ENCODE measurements at places on chromosomes 4 and X. TPM values are rescaled to one million over a fixed set of nuclear protein-coding genes. Genes with fewer than 3 reads are reported as not detected.

DNA sequence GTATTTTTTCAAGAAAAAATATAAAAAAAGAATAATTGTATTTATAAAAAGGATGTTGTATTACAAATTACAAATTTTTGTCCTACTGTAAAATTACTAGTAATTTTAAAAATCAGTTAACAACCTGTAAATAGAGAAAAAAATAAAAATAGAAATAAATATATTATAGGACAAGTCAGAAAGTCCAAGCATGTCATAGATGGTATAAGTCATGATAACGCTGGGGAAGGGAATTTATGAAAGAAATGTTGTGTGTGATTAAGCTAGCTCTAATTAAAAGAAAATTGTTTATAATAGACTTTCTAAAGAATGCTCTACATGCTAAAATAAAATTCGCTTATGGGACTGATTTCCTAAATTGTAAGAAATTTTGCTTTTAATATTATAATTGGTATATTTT is 2329.9 kb downstream of the ARAP2 start:
- no peak for DNase-seq

- no peak for DNase-seq
These were observed 136.6 kb downstream of the AFF1 start for GRCh38 chr4:87071401-87071800.

DNA sequence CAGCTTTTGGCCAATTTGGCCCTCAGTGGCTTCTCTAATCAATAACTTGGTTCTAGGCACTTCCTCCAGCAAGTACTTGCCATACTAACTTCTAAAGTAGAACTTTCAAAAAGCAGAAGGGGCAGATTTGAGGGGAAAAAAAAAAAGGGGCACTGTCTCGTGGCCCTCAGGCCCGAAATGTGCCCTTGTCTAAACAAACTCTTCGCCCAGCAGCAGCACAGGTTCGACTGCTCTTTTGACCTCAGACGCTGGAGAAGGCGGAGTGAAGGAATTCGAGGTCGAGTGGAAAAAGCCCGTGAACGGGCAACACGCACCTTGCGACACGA is 775 bp downstream of the GRPEL1 start:
- DNase-seq, result no peak

DNA sequence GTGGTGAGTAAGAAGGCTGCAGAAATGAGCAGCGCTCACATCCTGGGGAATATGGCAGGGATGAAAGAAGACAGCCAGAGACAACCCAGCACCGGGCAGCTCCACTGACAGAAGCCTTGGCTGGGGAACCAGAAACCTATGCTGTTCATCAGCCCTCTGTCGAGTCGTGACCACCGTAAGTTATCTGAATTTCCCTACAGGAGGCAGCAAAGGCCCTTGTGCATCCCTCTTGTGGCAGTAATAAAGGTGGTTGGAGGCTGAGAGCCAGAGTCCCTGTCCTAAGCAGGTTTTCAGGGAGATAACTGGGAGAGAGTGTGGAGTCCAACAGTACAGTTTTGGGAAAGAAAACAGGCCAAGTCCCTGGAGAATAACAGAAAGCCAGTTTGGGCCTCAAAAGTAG is 194.0 kb upstream of the BOD1L1 start:
- DNase-seq, result peak; percentile 11

DNA sequence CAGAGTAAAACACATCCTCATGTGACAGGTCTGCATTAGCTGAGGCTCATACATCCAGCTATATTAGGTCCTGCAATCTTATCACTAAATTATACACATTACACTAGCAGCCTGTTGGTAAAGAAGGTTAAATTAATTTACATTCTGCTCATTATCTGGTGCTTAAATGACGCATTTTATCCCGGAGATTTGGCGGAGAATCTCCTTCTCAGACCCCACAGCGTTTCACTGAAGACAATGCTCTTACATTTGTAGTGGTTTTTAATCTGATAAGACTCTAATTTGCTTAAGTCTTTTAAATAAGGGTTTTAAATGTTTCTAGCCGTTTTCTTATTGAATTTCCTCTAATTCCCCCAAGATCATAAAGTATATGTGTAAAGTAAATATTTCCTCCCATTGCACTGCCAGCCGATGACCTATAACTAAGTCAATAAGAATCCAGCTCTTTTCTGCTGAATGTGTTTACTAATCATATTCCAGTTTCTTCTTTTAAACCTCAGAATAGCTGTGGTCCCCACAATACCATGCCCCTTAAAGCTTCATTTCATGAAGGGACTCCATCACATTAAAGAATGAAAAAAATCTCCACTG is 2.1 kb upstream of the PITX2 start:
- no peak for DNase-seq

- DNase-seq, result peak; percentile 4
These were observed 18.2 kb upstream of the DDIT4L start for GRCh38 chr4:100208459-100208858.

DNA sequence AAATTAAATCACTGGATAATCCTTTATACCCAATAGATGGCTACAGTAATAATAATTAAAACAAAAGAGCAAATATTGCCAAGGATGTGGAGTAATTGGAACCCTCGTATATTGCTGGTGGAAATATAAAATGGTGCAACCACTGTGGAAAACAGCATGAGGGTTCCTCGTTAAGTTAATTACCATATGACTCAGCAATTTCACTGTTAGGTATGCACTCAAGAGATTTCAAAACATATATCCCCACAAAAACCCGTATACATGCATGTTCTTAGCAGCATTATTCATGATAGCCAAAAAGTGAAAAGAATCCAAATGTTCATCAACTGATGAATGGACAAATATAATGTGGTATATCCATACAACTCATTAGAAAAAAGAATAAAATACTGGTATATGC is 103.3 kb downstream of the TEX13C start:
- no peak for DNase-seq

The CLGN gene
- total RNA-seq, result 3.6 TPM
